ENCODE measurements at places on chromosomes 4 and X. TPM values are rescaled to one million over a fixed set of nuclear protein-coding genes. Genes with fewer than 3 reads are reported as not detected.

The CT45A3 gene
- polyA plus RNA-seq: not detected

GRCh38 chr4:79695848-79696247 is 287.8 kb upstream of the GK2 start:
- no peak for DNase-seq

GRCh38 chr4:117063961-117064696 is 21.2 kb downstream of the TRAM1L1 start:
- peak; percentile 1 for DNase-seq

- DNase-seq: no peak
Observed at GRCh38 chr4:135966936-135967335, 1565.4 kb downstream of the PCDH18 start.

DNA sequence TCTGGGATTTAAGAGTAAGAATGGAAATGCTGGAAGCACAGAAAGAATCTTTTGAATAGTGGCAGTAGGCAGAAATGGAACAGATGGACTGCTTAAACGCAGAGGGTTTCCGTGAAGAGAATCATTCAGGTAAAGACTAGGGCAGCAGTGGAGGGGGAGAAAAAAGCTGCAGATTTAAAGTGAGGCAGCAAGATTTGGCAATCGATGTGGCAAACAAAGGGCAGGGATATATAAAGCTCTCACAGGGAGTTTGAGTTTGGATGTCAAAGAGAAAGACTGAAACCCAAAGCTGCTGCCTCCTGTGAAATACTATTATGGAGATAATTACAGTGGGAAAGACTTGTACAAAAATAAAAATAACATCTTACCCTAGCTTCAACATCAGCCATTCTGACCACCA is 384.0 kb downstream of the CENPC start:
- no peak for DNase-seq
